Activated CD4-positive, alpha-beta T cell treated with anti-CD3 and anti-CD28 coated beads, Interleukin-2, Interleukin-4, amounts not matched to agents 100 ng/mL and 50 ng/mL, durations not matched to agents 16 hours and 8 hours (primary cell): ENCODE measurements at places on chromosomes 13 and 19.
A peak's percentile ranks its signal among the peaks of the same experiment; 100 is the strongest.

DNA sequence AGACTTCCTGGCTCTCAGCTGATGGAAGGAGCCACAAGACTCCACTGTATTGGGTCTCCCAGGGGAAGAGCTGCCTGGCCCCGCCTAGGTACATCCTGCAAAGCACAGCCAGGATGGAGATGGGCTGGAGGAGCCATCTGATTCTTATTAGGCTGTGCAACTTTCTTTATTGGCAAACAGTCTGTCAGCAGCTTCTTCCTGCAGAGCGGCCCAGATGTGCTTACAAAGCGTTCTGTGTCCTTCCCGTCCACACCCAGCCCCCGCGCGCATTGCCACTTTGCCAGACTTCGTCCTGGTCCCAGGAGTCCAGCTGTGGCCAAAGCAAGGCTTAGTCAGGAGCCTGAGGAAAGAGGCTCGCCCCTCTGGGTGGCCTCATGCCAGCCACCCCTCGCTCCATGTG lies 409.3 kb downstream of the ZNF536 start:
- DNase-seq, result no peak

DNA sequence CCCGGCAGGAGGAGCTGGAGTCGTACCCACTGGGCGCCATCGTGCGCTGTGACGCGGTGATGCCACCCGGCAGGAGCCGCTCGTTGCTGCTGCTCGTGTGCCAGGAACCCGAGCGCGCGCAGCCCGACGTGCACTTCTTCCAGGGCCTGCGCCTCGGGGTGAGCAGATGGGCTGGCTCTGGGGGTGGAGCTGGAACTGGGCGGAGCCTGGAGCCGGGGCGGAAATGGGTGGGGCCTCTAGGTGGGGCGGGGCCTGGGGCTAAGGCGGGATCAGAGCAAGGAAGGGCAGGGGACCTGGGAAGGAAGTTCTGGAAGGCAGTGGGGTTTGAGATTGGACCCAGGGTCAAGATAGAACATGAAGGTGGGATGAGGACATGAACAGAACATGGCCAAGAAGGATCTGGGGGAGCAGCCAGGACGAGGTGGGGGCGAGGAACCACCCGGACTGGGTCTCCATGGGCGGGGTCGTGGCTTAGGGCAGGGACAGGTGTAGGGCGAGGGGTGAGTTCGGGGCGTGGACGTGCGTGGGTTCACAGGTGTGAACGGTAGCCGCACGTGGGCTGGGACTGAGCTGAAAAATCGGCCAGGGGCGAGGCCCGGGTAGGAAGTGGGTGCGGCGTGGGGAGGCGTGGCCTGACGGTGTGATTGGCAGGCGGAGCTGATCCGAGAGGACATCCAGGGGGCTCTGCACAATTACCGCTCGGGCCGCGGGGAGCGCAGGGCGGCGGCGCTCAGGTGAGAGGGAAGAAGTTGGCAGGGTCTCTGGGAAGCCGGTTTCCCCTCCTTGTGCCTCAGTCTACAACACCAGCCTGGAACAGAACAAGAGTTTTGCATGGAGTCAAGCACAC lies 4.7 kb downstream of the EPS8L1 start:
- DNase-seq, result peak; percentile 74

DNA sequence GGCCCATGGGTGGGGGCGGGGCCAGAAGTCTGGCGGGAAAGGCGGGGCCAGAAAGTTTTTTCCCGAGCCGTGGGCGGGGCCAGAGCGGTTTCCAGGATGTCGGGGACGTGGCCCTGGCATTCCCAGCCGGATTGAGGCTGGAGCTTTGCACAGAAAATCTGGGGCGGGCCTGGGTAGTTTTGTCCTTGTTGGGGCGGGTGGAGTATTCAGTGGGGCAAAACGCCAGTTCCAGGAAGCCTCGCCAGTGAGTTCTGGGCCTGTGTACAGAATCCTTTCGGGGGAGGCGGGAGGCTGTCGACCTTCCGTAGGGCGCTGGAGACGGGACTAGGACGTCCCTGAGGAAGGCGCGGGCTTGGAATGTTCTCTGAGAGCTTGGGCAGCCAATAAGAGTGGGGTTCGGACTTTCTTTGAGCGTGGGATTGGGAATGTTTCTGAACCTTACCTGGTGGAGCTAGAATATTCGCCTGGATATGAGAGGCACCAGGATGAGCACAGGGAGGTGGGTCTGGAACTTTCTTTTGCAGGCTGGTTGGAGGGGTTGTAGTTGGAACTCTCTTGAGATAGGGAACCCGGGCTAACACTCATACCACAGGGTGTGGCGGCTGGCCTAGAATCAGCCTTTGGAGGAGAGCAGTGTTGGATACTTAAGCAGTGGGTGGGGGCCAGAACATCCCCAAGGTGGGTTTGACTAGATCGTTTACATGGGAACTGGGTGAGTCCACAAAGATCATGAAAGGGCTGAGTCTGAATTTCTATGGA lies 1.3 kb downstream of the CCDC9 start:
- no peak for DNase-seq

GRCh38 chr13:58097831-58098230 lies 466.3 kb downstream of the PCDH17 start:
- DNase-seq, result no peak

DNA sequence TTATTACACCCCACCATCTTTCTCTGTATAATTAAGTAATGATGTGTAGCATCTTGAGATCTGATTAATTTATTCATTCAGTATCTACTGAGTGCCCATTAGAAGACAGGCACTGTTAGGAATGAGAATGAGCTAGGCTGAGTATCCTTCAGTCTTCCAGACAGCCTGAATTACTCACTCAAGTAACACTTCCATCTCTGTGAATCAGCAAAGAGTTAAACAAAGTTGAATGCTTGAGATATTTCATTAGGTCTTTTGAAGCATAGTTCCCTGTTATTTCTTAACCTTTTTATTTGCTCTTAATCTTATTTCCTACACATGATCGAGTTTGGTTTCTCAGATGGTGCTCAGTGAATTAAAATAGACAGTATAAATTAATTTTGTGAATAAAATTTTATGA lies 413.7 kb downstream of the DCT start:
- DNase-seq, result no peak

DNA sequence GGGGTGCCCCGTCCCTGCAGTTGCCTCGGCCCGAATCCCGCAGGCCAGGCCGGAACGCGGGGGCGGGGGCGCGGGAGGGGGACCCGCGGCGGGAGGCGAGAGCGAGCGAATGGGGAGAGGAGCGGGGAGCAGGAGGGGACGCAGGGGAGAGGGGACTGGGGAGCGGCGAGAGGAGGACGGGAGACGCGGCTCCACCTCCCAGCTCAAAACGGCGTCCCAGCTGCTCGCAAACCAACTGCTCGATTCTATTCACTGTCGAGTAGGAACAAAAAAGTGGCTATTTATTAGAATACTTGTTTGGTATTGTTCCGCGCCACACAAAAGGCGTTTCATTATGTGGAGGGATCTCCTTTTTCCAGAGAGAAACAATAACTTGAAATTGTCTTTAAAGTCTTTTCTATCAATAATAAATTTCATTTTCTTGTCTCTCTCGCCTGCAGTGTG lies 10.6 kb upstream of the SOX1 start:
- no peak for DNase-seq

DNA sequence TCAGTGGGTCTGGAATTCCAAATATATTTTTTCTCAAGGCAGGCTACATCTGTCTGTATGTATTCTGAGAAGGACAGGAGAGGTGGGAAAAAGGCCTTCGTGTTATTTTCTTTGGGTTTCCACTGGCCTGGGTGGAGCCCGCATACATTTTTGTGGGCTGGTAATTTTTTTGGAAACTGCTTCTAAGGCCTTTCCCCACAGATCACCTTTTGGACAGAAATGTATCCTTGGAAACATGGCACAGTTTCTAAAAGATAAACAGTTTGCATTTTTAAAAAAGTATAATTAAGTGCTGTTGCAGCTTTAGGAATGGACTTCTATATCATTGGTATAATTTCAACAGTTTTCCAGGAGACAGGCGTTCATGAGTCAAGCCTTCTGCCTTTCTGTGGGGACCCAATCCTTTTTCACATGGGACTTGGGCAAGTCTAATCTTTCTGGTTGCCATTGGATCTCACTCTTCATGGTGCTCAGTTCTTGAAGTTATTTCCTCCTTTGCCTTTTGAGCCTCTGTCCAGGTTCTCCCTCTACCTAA lies 8.9 kb downstream of the RFX2 start:
- DNase-seq, result no peak

- peak; percentile 36 for DNase-seq
Observed at GRCh38 chr19:48230555-48231129, 25.1 kb downstream of the CARD8 start.

GRCh38 chr13:72199640-72200039 lies 332.6 kb upstream of the DACH1 start:
- DNase-seq, result no peak

GRCh38 chr19:27865927-27866777 lies 1346.8 kb downstream of the UQCRFS1 start:
- DNase-seq, result no peak

DNA sequence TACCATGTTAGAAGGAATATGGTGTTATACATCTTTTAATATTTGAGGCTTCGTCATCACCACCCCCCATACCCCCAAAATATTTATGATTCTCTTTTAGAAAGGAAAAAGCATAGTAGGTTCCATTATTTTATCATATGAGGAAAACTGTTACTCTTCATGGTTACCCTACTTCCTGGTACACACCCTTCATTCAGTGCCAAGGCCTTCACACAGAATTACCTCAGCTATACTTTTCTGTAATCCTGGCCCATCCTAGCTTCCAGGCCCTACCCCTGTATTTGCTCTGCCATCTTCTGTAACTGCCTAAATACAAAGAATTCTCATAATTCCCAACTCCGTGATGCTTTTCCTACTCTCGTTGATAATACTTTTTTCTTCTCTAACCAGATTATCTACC lies 4.3 kb upstream of the UTP14C start:
- no peak for DNase-seq

DNA sequence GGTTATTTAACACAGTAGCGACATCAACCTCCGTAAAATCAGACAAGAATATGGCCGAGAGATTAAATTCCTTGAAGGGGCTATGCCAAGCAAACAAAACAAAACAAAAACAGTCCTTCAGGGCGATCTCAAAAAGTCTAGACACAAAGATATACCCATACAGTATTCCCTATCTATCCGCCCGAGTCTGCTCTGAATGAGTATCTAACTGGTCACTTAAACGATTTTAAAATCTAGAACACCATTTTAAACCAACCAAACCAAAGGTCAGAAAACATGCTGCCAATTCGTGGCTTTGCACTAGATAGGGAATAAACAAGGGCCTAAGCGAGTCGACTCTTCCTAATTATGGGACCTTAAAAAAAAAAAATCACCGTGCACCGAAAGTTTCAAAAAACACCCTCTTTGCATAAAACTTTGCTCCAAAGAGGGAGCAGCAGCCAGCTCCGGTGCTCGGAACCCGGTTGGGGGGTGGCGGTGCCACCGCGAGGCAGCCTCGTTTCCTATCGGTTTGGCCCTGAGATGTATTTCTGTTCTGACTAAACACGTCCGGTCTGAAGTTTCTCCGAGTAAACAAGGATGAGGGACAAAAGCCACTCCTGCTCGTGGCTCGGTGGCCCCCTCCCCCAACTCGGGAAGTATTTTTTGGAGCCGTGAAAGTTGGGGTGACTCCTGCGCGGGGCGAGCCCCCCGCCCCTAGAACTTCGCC lies 1.8 kb downstream of the HMGB1 start:
- peak; percentile 88 for DNase-seq

DNA sequence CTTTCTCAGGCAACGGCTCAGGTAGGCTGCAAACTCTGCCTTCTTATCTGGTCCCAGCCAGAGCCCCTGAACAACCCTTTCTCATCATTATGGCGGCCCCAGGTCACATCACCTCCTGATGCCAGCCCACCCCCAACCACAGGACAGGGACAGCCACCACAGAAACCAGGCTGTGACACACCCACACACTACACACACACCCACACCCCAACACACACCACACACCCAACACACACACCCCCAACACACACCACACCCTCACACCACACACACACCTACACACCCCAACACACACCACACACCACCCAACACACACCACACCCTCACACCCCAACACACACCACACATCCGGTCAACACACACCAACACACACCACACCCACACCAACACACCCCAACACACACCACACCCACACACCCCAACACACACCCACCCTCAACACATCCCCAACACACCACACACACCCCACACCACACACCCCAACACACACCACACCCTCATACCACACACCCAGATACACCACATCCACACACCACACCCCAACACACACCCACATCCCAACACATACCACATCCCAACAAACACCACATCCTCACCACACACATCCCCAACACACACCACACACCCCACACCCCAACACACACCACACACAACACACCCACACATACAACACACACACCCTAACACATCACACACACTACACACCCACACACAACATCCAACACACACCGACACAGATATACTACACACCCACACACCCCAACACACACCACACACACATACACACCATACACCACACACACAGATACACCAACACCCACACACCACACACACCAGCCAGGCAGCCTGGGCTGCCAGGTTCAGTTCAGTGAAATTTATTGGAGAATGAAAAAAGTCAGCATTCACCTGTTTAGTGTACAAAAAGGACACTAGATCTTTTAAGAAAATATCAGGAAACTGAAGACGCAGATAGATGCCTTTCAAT lies 4.2 kb upstream of the ISYNA1 start:
- DNase-seq, result no peak

GRCh38 chr13:20383058-20383457 lies 142.6 kb downstream of the CRYL1 start:
- DNase-seq, result no peak

- DNase-seq, result no peak
Observed at GRCh38 chr19:47408156-47408938, 11.0 kb downstream of the MEIS3 start.

GRCh38 chr13:95341441-95341840 lies 40.2 kb upstream of the ABCC4 start:
- no peak for DNase-seq

DNA sequence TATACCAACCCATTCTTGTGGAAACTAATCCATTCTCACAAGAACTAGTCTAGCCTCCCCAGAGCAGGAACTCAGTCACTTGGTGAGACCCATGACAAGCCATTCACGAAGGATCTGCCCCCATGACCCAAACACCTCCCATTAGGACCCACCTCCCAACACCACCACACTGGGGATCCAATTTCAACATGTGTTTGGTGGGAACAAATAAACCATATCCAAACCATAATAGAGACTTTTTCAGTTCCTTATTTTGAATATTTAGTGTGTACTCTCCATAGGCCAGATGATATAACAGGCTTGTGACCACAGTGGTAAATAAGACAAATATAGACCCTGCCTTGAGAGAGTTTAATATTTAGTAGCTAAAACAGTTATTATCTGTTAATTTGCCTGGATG lies 227.5 kb upstream of the SERP2 start:
- no peak for DNase-seq

DNA sequence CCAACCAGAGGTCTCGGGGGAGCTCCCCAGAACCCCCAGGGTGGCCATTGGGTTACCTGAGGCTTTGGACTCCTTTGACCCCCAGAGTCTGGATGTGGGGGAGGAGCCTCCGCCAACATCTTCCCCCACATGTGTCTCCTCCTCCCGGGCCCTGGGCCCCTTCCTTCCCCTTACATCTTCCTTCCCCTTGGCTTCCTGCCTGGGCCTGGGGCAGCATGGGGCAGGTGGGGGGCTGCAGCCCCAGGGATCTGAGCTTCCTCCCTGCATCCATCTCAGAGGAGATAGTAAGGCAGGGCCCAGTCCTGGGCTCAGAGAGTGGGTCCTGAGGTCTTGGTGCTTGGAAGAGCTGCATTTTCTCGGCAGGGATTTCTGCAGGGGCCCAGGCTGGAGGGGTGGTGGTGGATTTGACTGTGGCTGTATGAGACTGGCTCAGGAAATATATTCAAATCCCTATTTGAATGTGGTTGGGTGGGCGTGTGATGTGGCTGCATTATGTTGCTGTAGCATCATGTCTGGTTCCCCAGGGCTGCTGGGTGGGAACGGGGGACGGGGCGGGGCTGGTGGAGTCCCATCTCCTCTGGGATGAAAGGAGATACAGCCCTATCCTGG lies 919 bp downstream of the VAV1 start:
- DNase-seq, result peak; percentile 62
